ENCODE measurements at places on chromosomes 2 and 18.

DNA sequence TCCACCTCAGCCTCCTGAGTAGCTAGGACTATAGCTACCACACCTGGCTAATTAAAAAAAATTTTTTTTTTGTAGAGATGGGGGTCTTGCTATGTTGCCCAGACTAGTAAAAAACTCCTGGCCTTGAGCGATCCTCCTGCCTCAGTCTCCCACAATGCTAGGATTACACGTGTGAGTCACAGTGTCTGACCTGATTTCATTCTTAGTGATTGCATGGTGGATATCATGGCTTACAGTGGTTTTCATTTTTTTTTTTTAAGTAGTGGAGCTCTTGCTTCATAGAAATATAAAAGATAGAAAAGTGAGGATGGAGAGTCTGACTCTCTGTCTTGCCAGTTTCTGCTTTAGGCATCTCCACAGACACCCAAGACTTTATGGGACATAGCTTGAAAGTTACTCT is 83.6 kb downstream of the CDC42EP3 start:
- no peak for DNase-seq

DNA sequence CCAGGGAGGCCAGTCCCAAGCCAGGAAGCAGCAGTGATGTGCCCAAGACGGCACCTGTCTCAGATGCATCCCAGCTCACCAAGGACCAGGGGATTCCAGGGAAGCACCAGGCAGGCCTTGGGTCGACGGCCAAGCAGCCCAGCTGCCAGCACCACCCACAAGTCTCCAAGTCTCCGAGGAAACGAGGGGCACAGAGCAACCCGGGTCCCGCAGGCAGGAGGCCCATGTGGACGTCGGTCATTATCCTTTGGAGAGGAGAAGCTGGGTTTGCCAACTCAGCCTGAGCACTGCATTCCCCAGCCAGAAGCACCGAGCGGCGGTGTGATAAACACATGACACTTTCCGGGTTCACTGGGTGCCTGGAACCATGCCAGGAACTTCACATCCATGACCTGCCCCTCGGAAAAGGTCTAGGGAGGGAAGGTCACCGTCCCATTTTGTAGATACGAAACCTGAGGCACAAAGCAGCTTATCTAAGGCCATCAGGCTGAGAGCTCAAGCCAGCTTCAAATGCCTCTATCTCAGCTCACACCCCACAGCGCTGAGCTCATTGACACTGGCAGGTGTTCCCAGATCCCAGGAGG is 104.5 kb downstream of the ZNF516 start:
- DNase-seq: no peak

GRCh38 chr2:101717071-101717845 is 19.8 kb downstream of the MAP4K4 start:
- DNase-seq: no peak

GRCh38 chr2:222239091-222239490 is 59.7 kb downstream of the PAX3 start:
- no peak for DNase-seq

- DNase-seq: no peak
Observed at GRCh38 chr2:135167273-135167672, 115.2 kb downstream of the RAB3GAP1 start.

- no peak for DNase-seq
Observed at GRCh38 chr2:84137034-84137433, 322.0 kb downstream of the SUCLG1 start.

DNA sequence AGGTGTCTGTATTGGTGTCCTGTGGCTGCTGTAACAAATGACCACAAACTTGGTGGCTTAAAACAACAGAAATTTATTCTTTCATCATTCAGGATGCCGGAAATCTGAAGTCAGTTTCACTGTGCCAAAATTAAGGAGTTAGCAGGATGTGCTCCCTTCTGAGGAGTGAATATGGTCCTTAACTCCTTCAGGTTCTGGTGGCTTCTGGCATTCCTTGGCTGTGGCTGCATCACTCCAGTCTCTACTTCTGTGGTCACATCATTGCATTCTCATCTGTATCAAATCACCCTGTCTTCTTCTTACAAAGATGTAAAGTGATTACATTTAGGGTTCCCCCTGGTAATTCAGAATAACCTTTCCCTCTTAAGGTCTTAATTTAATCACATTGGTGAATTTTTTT is 12.6 kb downstream of the GPD2 start:
- no peak for DNase-seq

- DNase-seq: no peak
Observed at GRCh38 chr18:2978661-2979106, 34.3 kb downstream of the LPIN2 start.

GRCh38 chr2:70832386-70832785 is 3.2 kb downstream of the CD207 start:
- no peak for DNase-seq

DNA sequence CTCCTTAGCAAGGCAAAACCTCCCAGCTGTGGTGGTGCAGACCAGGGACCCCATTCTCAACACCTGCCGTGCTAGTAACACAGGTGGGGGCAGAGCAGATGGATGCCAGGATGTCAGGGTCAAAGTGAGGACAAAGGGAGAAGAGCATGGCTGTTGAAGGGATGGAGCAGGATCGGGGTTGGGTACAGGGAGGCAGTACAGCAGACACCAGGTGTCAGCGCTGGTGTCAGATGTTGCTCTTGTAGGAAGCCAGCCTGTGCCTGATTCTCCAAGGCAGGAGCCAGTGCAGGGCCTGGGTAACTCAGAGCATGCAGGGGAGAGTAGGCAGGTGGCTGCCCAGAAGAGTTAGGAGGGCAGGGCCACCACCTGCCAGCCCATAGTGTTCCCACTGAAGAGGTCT is 222.1 kb upstream of the SPRED2 start:
- DNase-seq: no peak

DNA sequence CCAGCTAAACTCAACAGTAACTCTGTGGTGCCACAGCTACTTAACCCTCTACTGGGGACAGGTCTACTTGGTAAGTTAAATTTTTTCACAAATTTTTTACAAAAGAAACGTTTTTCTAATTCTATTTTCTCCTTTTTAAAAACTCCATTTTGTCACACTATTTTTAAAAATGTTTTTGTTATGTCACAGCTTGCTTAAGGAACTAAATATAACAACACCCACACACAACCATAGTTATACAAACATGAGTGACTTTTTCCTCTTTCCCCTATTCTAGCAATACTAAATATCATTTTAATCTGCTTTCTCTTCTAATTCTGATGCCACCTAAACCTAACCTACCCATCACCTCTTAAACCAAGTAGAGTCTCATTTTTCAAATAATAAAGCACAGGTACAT is 160.5 kb upstream of the EPC2 start:
- DNase-seq: no peak

DNA sequence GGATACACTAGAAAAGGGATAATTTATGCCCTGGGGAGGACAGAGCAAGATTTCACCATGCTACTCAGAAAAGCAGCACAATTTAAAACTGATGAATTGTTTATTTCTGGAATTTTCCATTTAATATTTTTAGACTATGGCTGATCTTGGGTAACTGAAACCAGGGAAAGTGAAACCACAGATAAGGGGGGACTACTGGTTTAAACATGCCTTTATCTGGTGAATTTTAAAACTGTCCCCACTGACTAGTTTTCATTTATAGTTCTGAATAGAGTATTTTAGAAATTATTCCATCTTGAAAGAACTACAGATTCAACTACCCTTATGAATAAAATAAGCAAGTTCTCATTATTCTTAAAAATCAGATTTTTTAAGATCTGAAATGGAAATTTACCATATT is 15.0 kb downstream of the NFU1 start:
- no peak for DNase-seq

DNA sequence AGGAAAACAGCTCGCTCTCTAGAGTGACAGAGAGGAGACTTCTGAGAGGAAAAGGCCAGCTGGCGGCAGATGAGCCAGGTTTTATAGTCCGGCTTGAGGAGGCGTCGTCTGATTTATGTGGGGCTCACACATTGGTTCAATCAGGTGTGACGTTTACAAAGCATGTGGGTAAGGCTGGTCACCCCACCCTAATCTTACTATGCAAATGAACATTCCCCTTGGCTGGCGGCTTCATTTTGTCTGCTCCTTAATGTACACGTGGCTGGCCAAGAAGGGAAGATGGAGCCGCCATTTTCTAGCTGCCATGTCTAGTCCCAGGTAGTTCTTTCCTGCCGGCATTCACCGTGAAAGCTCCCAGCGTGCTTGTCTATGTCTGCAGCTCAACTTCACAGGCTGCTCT is 299.1 kb upstream of the SPRED2 start:
- no peak for DNase-seq

GRCh38 chr2:54891909-54892308 is 158.3 kb downstream of the RTN4 start:
- DNase-seq: no peak

GRCh38 chr2:45975752-45976517 is 321.3 kb upstream of the EPAS1 start:
- no peak for DNase-seq

- DNase-seq: no peak
Observed at GRCh38 chr2:152761214-152761613, 42.8 kb downstream of the ARL6IP6 start.

DNA sequence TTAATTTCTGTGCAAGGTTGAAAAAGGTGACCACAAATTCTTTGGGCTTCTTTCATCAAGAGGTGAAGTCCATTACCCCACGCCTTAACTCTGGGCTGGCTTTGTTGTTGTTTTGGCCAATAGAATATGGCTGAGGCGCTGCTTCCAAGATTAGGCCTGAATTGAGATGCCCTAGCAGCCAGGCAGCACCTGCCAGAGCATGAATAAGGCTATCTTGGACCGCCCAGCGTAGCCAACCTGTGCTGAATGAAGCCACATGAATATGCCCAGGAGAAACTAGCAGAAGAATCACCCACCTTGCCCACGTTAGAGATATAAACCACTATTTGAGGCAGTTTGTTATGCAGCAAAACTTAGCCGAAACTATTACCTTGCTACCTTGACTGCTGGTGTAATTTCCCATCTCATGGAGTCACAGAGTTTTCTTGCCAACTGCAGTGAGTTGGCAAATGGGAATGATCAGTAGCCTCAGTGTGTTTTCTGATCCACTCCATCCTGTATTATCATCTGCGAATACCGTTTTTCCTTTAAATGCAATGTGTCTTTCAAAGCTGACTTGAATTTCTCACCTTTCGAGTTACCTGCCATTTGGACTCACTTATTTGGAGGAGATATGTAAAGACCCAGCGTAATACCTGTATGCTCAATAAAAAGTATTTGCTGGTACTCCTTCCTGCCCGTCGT is 679 bp downstream of the TSGA10 start:
- no peak for DNase-seq

DNA sequence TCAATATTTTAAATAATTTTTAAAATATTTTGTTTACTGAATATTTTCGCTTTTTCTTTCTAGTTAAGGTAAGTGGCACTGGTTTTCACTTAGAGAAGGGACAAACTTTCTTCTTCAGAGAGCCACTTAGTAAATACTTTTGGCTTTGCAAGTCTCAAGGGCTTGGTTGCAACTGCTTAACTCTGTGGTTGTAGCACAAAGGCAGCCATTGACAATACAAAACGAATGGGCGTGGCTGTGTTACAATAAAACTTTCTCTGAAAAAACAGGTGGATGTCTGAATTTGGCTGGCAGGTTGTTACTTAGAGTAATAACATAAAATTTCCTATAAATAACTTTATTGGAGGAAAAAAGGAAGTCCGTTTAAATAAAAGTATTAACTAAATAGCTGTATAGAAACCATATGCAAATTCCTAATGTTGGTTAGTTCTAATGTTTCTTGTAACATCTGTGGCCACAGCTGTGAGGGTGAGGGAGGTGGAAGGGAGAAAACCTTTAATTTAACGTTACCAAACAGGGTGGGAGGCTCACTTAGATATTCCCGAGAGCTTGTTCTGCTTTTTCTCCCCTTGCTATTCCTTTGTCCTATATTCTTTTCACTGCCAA is 62.4 kb upstream of the TNP1 start:
- no peak for DNase-seq

- no peak for DNase-seq
Observed at GRCh38 chr2:113376253-113376912, 61.1 kb upstream of the ZNG1B start.

GRCh38 chr2:34656632-34657031 is 1057.5 kb upstream of the FAM98A start:
- DNase-seq: no peak

DNA sequence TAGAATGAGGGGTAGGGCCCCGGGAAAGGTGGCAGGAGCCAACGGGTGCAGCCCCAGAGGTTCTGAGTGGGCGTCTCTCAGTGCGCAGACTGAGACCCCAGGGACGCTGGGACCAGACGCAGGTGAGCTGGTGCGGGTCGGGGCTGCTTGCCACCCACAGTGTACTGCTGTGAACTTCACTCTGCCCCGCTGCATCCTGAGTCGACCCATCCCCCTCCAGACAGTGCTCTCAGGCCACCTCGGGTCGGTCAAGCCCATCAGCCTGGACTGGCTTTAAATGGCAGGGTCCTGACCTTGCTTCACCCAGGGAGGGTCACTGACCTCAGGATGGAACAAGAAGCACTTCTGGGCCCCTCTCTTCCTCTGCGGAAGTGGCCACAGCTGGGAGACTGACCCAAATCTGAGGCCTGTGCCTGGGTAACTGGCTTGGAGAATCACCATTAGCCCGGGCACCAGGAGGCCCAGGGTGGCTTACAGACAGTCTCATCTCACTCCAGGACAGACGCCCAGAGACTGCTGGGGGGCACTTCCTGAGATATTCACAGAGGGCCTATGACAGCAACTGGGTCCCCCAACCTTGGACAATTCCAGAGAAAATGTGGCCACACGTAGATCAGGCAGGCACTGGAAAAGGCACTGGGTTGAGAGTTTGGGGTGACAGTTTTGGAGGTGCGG is 23.7 kb upstream of the BOK start:
- DNase-seq: no peak

- DNase-seq: no peak
Observed at GRCh38 chr18:48852292-48852691, 98.5 kb downstream of the SMAD7 start.

DNA sequence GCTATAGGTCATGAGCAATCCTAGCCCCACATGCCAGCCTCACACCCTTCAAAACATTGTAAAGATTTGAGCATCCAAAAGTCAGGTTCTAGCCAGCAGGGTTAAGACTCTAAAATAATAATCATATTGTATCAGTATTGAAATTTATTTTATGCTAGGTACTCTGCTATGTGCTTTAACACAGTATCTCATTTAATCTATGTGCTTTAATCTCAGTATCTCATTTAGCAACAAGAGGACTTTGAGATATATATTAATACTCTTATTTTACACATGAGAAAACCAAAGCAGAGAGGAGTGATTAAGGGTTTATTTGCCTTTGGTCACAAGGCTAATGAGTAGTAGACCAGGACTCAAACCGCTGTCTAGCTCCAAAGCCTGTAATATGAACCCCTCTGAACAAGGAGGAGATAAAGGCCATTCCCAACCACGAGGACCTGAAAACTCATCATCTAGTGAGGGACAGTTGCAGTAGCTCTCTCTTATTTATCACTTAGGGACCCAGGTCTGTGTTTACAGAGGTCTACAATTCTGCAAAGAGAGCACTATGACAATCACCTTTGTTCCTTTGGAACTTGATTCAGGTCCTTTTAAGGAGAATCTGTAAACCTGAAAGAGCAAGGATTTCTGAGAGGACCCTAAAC is 116.5 kb upstream of the SERTAD2 start:
- DNase-seq: no peak

GRCh38 chr2:233799716-233800115 is 21.6 kb downstream of the MROH2A start:
- DNase-seq: no peak

Data from cerebellar nuclear complex (tissue), 1 donor.